ENCODE measurements at places on chromosomes 13 and 19.

DNA sequence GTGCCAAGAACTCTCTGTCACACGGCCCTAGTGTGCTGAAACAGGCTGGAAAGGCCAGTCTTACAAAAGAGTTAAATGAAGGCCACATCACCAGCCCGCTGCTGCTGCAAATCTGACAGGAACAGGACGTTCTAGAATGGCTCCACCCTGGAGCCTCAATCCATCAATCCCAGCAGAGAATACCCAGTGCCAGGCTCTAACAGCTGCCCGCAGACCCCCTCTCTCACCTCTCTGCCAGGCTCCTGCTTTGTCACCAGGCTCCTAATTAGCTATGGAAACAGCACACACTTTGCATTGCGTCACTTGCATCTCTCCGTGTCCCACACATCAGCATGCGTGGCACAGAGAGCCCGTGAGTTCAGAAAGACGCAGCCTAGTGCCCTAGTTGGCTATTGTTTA, 314.1 kb downstream of the FOXO1 start:
- DNase-seq: no peak

- no peak for DNase-seq
Measured at GRCh38 chr19:56092685-56093631, 28.1 kb downstream of the ZNF787 start.

- no peak for DNase-seq
Measured at GRCh38 chr19:40639638-40639982, 38.4 kb downstream of the LTBP4 start.

- no peak for DNase-seq
Measured at GRCh38 chr19:50321831-50322230, 7.3 kb downstream of the KCNC3 start.

GRCh38 chr13:91133941-91134802, 213.3 kb upstream of the MIR17HG start:
- peak; percentile 88 for DNase-seq

- DNase-seq: no peak
Measured at GRCh38 chr19:1865172-1866010, 2.0 kb upstream of the KLF16 start.

DNA sequence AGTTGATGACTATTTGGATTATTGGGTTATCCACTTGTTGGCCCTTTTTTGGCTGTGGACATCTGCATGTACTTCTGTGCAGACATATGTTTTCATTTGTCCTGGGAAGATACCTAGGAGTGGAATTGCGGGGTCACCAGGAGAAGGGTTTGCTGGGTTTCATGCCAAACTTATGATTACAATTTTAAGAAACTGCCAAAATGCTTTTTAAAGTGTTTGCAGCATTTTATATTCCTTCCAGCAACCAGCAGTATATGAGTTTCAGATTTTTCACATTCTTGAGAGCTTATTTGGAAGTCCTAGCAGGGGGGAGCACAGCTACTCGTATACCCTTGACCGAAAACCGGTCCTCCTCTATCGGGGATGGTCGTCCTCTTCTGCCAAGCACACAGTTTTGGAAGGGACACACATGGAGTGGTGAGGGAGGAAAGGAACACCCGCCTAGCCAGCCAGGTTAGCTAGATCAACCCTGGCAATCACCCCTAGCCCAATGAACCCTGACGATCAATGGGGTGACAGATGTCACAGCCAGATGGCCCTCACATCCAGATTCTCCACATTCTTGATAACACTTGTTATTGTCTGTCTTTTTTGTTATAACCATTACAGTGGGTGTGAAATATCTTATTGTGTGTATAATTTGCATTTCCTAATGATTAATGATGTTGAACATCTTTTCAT, 26.7 kb upstream of the RNF113B start:
- no peak for DNase-seq

Measured in K562 (cell line).